ENCODE measurements at places on chromosomes 16 and 17.

GRCh38 chr17:55661256-55661758, 61.4 kb downstream of the TMEM100 start:
- DNase-seq: no peak

DNA sequence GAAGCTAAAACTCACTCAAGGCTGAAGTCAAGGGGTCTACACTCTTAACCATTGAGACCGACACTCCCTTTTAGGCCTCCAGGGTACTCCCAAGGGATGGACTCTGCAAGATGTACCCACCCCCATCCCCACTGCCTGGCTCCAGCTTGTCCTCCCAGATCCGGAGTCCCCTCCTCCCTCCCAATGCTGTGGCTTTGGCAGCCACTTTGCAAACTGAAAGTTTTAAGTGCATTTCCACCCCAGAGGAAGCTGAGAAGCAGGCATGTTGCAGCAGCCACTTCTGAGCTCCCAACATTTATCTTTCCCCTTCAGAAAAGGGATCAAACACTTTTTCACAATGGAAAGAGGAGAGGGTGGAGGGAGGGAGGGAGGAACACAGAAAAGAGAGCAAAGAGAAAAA, 115.2 kb downstream of the COPRS start:
- DNase-seq: peak; percentile 80

GRCh38 chr17:63941751-63942150, 9.6 kb upstream of the CD79B start:
- no peak for DNase-seq

- no peak for DNase-seq
Observed at GRCh38 chr16:63690961-63691360, 1430.9 kb downstream of the CDH11 start.

- no peak for DNase-seq
Observed at GRCh38 chr16:77009453-77009852, 181.5 kb upstream of the MON1B start.

- DNase-seq: peak; percentile 85
Observed at GRCh38 chr16:51151435-51151960, 428 bp upstream of the SALL1 start.

DNA sequence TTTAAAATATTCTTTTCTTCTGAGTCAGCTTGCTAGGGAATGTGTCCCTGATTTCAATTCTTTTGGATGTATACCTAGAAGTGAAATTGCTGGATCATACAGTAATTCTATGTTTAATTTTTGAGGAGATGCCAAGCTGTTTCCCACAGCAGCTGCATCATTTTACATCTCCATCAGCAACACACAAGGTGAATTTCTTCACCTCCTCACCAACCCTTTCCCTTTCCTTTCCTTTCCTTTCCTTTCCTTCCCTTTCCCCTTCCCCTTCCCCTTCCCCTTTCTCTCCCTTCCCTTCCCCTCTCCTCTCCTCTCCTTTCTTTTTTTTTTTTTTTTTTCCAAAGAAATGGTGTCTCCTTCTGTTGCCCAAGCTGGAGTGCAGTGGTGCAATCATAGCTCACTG, 45.4 kb upstream of the BRD7 start:
- peak; percentile 12 for DNase-seq

- DNase-seq: no peak
Observed at GRCh38 chr17:61496957-61497653, 44.9 kb downstream of the TBX4 start.

DNA sequence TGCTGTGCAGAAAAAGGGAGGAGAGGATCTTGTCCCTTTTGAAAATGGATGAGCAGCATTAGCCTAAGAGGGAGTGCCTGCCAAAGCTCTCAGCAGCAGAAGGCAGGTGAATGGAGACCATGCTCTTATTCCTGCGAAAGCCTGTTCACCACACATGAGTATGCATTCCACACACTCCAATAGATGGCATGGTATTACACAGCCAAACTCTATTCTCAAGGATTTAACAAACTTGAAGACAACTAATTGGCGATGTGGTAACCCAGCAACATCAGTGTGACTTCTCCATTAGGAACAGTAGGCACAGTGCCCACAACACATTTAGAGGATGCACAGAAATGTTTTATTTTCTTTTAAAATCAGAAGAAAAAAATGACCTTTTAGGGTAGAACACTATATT, 77.8 kb downstream of the CDH11 start:
- DNase-seq: no peak

DNA sequence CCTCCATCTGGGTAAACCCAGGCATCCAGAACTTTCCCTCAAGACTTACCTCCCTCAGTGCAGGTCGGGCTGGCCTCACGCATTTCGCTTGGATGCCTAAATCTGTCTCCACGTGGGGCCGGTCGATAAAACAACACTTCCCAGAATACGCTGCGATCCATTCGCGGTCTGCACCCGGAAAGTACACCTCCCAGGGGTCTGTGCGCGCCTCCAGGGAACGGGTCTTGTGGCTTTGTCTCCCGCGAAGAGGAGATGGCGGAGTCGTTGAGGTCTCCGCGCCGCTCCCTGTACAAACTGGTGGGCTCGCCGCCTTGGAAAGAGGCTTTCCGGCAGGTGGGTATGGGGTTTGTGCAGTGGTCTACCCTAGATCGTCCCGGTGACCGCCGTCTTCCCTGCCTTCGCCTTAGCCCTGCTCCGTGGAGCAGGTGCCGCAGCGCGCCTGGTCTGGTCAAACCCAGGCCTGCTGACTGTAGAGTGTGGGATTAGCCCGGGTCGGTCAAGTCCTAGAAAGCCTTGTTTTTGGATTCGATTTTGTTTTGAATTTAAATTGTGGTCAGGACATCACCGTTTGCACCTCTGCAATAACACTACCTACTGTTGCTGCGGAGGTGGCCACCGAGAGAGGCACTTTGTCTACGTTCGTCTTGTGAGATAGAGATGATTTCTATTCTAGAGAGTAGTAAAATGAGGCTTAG, at the start of gene RPAIN:
TSS of gene RPAIN (plus strand) at position 224 of the 695 bp plus-strand sequence. CDS start at position 253, 29 bp downstream.
- DNase-seq: peak; percentile 86

DNA sequence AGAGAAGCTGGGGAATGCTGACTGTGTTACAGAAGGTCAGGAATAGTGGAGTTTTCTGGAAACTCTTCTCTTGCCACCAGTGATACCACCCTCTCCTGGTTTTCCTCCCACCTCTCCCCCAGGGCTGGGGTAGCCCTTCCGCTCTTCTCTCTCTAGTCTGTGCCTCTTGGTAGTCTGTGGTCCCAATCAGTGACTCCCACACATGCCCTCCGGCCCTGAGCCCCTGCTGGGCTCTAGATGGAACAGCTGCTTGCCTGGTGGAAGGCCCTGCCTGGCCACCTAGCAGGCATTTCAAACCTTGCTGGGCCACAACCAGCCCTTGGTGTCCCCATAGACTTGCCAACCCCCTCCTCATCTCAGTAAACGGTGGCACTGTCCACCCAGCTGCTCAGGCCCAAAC, 15.2 kb upstream of the MTSS2 start:
- DNase-seq: no peak

DNA sequence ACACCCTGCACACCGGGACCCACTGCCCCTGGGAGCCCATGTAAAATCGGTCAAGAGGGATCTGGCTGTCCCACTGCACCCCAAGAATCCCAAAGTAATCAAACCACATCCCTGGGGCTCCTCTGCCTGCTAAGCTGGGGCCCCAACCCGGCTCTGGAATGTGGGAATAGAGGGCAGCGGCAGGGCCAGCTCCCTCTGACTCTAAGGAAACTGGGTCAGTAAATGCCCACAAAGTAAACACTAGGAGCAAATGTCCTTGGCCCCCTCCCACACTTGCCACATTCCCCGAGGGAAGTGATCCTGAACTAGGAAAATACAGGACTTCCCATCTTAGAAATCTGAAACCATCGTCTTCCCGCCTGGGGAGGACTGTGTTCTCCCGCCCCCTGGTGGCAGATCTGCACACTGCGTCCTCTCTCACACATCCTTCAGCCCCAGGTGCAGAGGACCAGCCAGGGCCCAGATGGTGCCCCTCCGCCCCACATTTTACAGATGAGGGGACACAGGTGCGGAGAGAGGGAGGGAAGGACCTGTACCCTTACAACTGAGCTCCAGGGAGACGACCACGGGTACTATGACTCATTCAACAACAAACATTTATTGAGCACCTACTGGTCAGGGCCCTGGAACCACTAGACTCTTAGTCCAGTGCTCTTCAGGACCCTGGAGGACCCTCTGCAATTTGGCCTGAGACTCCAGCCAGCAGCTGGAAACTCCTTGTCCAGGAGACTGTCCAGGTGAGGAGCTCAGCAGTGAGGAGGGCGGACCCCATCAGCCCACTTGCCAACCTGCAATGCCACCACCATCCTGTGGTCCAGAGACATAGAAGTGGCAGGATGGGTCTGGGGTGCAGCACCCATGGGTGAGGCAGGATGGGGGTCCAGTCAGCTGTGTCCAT, 10.1 kb downstream of the P3H4 start:
- peak; percentile 70 for DNase-seq

GRCh38 chr17:66444031-66444430, 141.6 kb downstream of the PRKCA start:
- no peak for DNase-seq

Measured in fibroblast of skin of right biceps (primary cell).